Fibroblast of skin of right biceps (primary cell): ENCODE measurements at places on chromosomes 5 and 9.
A peak's percentile ranks its signal among the peaks of the same experiment; 100 is the strongest.

GRCh38 chr9:137237759-137238726 is 3.0 kb upstream of the TUBB4B start:
- DNase-seq: no peak

DNA sequence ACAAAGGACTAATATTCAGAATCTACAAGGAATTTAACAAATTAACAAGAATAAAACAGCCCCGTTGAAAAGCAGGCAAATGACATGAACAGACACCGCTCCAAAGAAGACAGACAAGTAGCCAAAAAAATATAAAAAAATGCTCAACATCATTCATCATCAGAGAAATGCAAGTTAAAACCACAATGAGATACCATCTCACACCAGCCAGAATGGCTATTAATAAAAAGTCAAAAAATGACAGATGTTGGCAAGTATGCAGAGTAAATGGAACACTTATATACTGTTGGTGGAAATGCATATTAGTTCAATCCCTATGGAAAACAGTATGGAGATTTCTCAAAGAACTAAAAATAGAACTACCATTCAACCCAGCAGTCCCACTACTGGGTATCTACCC is 302.7 kb upstream of the RGMB start:
- peak; percentile 52 for DNase-seq

DNA sequence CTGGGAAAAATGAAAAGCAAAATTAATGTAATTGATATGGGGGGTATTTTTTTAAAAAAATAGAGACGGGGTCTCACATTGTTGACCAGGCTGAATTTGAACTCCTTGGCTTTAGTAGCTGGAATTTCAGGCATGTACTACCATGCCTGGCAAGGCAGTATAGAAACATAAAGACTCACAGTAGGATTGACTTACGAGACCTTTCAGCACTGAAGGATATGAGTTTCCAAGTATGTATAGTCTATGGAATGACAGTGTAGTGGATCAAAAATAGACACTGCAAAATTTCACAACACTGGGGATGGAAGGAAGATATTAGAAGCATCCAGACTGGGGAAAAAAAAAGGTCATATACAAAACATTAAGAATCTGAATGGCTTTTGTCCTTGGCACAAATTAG is 6.8 kb downstream of the DCP2 start:
- DNase-seq: peak; percentile 48

GRCh38 chr5:175438234-175438857 is 5.6 kb downstream of the DRD1 start:
- no peak for DNase-seq

GRCh38 chr5:65108786-65109743 is 340.3 kb downstream of the CWC27 start:
- DNase-seq: peak; percentile 70
